ENCODE measurements at places on chromosomes 7 and 10. TPM values are rescaled to one million over a fixed set of nuclear protein-coding genes. Genes with fewer than 3 reads are reported as not detected.

The CELF2 gene
- 65.0 TPM for total RNA-seq

GRCh38 chr7:140542228-140542603 is 62.9 kb upstream of the MKRN1 start:
- peak; percentile 48 for DNase-seq

DNA sequence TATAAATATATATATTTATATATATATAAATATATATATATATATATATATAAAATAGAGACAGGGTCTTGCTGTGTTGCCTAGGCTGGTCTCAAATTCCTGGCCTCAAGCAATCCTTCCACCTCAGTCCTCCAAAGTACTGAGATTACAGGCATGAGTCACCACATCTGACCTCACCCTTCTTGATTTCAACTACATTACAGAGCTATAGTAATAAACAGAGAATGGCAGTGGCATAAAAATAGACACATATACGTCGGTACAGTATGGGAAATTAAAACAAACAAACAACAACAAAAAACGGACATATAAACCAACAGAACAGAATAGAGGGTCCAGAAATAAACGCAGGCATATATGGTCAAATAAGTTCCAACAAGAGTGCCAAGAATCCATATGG is 77.6 kb upstream of the PPP1R3A start:
- no peak for DNase-seq

- peak; percentile 37 for DNase-seq
These were observed 40.6 kb downstream of the CYP17A1 start for GRCh38 chr10:102796407-102797176.

GRCh38 chr7:14351167-14351566 is 361.7 kb upstream of the ETV1 start:
- DNase-seq, result no peak

All from astrocyte (in vitro differentiated cells and primary cell).